ENCODE measurements at places on chromosomes 13 and 19. TPM values are rescaled to one million over a fixed set of nuclear protein-coding genes. Genes with fewer than 3 reads are reported as not detected.

The PCDH8 gene
- 1.1 TPM for polyA plus RNA-seq

The CGB5 gene
- not detected for polyA plus RNA-seq

The SERTAD1 gene
- polyA plus RNA-seq, result 7.3 TPM

The RELB gene
- 5.5 TPM for polyA plus RNA-seq

The CAMSAP3 gene
- polyA plus RNA-seq, result 0.45 TPM

The NCAN gene
- polyA plus RNA-seq, result 0.06 TPM

The LSM7 gene
- 71.7 TPM for polyA plus RNA-seq

The RFX1 gene
- 8.3 TPM for polyA plus RNA-seq

The FLT1 gene
- polyA plus RNA-seq, result 16.2 TPM

The GSX1 gene
- polyA plus RNA-seq, result not detected

The ZNF625 gene
- polyA plus RNA-seq, result 5.8 TPM

The ZNF274 gene
- 11.5 TPM for polyA plus RNA-seq

GRCh38 chr13:97285221-97285955, 63.3 kb downstream of the MBNL2 start:
- DNase-seq, result no peak

- DNase-seq, result no peak
These were observed 165.0 kb downstream of the USP12 start for GRCh38 chr13:27006519-27007161.

DNA sequence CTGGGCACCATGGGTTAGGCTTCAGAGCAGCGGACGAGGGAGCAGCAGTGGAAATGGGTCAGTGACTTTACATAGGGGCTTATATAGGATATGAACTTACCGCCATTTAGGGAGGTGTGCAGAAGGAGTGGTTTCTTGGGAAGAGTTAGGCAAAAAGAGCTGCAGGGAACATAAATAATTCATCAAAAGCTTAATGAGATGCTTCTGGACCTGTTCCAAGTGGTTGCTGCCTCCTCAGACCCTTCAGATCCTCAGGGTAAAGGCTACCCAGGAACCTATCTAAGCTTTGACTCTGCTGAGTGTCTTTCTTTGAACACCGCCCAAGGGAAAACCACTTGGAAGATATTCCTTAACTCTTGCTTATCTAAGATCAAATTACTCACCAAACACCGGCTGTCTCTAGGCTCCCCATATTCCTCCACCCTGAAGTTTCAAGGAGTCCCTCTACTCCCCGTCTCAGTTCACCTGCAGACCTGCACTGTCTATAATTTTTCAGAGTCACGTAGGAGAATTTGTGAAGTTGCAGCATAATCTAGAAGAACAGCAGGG, at the start of gene IGFL4:
Gene IGFL4 (minus strand): TSS at position 51 of the 549 bp plus-strand sequence. CDS start 40 bp downstream, at position 11.
- no peak for DNase-seq

GRCh38 chr19:45863840-45864628, at the start of gene FOXA3:
Gene FOXA3 (plus strand): TSS chr19:45864326. CDS start chr19:45864457, 131 bp downstream.
- no peak for DNase-seq

DNA sequence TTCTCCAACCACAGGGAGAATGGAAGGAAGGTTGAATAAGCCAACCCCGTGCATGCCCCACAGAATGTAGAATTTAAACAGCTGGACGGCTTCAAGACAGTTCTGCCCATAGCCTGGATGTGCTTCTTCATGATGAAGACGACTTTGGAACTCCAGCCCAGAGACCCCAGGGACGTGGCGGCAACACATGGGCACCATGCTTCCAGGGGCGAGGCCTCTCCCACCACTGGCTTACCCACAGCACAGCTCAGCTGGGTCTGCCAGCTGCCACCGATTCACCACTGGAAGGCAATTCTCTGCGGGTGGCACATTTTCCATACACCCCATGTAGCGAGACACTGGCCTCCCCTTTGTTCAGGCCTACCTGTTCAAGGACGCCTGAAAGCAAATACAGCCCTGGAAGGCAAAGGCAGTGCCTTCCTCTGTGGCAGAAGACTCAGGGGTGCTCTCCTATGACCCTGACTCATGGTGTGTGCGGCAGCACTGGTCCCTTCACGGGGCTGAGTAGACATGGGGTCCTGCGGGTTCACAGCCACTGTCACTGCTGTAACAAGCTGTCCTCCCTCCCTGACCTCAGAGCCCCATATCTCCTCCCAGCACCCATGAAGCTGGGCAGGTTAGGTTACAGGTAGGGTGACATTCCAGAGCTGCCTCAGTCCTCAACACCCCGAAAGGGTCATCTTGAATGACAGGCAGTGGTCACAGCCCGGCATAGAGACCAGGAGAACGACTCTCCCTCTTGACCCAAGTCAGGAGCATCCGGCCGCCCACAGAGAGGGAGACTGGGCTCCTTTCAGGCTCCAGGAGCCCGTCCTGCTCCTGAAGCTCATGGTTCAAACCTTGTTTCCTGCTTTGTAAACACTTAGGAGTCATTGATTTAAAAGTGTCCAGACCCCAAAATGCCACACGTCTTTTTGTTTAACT, 72.7 kb downstream of the SPACA7 start:
- DNase-seq, result no peak

- DNase-seq, result no peak
These were observed 178.1 kb downstream of the FLT1 start for GRCh38 chr13:28316836-28317235.

DNA sequence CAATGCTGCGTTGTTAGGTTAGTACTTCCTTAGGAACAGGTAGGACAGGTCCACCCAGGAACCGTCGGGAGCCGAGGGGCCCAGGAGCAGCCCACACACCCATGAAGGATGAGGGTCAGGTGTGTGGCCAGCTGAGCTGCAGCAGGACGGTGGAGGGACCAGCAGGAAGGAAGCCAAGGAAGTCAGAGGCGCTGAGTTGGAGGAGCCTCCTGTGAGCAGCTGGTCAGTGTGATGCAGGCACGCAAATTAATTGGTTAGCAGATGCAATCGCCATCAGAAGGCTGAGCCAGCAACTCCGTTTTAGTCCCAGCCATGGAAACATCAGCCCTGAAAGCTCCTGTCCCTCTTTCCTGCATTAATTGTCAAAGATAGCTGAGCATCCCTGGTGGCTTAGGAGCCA, 114.9 kb upstream of the SOX1 start:
- no peak for DNase-seq

GRCh38 chr19:37669450-37669914, 14.2 kb upstream of the ZFP30 start:
- DNase-seq, result no peak

DNA sequence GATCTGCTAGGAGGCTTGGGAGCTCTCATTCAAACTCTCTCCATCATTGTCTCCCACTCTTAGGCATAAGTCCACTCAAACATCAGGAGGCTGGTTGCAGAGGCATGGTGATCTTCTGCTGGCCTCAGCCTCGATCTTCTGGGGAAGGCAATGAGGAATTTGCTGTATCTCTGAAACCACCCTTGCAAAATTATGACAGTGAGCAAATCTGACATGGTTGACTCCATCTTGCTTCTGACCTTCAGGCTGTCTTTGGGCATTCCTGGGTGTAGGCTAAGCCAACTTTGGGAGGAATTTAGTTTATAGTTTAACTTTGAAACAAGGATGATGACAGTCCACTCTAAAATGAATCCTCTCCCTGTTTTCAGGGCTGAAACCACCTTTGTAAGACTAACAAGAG, 84.1 kb upstream of the ABCC4 start:
- DNase-seq, result no peak

GRCh38 chr13:103607995-103608394, 541.8 kb upstream of the SLC10A2 start:
- no peak for DNase-seq

GRCh38 chr13:99356012-99356261, 48.7 kb upstream of the GPR183 start:
- no peak for DNase-seq

- DNase-seq, result no peak
These were observed 20.1 kb downstream of the PCCA start for GRCh38 chr13:100108913-100109507.

GRCh38 chr19:13089139-13089856, 13.4 kb downstream of the LYL1 start:
- DNase-seq, result no peak

DNA sequence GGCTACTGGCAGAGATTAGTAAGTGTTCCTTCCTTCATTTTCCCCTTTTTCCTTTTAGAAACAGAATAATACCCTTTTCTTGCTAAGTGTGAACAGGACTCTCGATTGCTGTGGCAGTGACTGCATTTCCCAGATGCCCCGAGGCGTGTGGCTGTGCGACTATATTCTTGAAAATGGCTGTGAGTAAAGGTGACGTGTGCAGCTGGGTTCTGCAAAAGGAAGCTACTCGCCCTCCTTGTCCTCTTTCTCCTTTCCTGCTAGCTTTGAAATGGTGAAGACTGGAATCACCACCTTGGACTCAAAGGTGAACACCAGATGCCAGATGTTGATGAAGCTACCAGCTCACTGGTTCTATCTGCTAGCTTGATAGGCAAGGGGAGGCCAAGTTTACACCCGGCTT, 121.4 kb downstream of the MIPEP start:
- no peak for DNase-seq

DNA sequence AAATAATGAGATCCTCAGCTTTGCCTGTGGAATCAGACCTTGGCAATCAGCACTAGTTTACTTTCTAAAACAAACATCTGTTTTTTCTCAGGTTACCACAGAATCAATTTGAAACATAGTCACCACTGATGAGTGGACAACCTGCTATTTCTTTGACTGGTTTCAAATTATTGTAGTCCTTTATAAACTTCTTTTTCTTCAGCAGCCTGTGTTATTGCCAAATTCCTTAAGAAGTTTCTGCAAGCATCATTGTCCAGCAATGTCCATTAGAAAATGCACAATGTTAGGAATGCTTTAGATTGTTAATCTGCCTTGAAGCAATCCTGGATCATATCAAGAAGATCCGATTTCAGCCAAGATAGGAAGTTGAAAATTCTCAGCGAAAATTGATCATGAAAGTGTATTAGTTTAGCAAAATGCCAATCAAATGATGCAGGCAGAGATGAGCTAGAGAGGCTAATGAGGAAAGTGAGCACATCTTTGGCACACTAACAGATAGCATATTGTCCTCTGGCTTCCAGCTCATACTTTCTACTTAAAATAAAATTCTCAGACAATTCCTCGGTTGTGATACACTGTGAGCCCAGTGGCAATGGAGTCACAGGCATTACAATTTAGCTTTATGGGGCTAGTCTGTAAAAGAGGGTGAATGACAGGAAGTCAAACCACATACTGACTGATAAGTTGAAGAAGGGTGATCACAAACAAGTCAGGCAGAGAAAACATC, 270.6 kb downstream of the SLITRK6 start:
- DNase-seq, result peak; percentile 47

GRCh38 chr13:78129359-78129758, 210.7 kb upstream of the EDNRB start:
- no peak for DNase-seq

DNA sequence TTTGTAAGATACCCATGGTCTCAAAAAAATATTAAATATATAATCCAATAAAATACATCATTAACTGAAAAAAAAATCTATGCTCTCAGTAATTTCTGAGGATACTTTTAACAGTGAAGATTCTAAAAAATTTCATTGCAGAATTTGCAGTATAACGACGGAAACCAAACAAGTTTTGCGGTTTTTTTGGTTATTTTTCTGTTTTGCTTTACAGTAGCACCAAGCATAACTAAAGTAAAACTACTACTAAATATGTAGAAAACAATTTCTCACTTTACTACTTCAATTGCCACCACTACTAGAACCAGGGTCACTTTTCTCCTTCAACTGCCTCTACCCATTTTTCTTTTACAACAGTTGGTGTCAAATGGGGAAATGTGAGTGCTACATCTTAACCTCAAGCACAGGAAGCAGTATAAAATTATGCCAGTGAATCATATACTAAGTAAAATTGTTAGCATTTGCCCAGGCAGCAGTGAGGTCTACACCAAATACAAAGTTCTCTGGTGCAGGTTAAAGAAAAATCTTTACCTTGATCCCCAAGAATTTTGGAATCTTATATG, 24.1 kb downstream of the MICU2 start:
- DNase-seq, result no peak

DNA sequence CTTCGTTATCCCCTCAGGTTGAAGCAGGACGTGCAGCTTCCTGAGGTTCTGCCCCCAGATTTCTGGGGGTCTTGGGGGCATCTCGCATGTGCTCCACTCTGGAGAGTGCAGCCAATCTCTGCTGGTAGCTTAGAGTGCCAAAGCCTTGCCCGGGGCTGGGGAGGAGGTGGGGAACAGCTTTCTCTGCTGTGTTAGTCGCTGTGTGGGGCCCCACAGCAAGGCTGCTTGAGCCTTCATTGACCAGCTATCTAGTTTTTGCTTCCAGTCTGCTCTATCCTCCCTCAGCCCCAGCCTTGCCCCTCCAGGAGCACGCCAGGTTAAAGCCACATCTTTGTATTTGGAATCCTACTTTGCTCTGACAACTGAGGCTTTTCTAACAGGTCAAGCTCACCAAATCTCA, 32.0 kb upstream of the MEDAG start:
- DNase-seq, result no peak

GRCh38 chr19:32570081-32570785, 10.8 kb upstream of the PDCD5 start:
- peak; percentile 34 for DNase-seq

DNA sequence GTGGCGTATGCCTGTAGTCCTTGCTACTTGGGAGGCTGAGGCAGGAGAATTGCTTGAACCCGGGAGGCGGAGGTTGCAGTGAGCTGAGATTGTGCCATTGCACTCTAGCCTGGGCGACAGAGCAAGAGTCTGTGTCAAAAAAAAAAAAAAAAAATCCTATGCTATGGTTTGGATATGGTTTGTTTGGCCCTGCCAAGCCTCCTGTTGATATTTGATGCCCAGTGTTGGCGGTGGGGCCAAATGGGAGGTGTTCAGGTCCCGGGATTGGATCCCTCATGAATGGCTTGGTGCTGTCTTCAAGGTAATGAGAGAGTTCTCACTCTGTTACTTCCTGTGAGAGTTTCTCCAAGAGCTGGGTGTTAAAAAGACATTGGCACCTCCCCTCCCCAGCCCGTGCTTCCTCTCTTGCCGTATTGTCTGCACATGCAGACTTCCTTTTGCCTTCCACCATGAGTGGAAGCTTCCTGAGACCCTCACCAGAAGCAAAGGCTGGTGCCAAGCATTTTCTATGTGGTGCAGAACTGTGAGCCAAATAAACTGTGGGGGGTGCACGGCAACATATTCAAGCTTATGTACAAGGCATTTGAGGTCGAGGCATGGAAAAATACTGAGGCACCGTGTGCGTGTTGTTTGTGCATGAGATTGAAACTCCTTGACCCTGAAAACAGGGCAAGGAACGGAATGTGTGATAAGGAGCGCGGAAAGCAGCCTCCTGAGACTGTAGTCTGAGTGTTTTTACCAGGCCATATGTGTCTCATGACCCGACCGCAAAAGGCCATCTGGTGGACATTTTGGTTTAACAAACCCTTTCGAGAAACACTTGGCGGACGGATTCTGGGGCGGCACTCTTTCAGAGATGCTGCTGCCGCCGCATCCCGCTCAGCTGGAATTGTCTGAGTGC, 7.3 kb downstream of the SIGLEC9 start:
- no peak for DNase-seq
